ENCODE measurements at places on chromosomes 11 and 22. TPM values are rescaled to one million over a fixed set of nuclear protein-coding genes. Genes with fewer than 3 reads are reported as not detected.

Gene RHOD
- total RNA-seq: 5.6 TPM

Gene CASP5
- not detected for total RNA-seq

Gene POU2AF2
- total RNA-seq: not detected

Gene C11orf97
- total RNA-seq: not detected

Gene MS4A4E
- not detected for total RNA-seq
